ENCODE measurements at places on chromosomes 7 and 10. TPM values are rescaled to one million over a fixed set of nuclear protein-coding genes. Genes with fewer than 3 reads are reported as not detected.

DNA sequence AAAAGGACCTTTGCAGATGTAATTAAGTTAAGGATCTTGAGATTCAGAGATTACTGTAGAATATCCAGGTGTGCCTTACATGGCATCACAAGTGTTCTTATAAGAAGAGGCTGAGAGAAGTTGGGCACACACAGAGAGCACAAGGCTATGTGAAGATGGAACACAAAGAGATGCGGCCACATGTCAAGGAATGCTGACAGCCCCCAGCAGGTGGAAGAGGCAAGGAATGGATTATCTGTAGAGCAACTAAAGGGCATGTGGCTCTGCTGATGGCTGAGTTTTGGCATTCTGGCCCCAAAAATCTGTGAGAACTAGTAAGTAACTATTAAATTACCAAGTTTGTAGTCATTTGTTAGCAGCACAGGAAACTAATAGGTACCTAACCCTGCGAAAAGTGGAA is 640.7 kb upstream of the PCDH15 start:
- no peak for DNase-seq

DNA sequence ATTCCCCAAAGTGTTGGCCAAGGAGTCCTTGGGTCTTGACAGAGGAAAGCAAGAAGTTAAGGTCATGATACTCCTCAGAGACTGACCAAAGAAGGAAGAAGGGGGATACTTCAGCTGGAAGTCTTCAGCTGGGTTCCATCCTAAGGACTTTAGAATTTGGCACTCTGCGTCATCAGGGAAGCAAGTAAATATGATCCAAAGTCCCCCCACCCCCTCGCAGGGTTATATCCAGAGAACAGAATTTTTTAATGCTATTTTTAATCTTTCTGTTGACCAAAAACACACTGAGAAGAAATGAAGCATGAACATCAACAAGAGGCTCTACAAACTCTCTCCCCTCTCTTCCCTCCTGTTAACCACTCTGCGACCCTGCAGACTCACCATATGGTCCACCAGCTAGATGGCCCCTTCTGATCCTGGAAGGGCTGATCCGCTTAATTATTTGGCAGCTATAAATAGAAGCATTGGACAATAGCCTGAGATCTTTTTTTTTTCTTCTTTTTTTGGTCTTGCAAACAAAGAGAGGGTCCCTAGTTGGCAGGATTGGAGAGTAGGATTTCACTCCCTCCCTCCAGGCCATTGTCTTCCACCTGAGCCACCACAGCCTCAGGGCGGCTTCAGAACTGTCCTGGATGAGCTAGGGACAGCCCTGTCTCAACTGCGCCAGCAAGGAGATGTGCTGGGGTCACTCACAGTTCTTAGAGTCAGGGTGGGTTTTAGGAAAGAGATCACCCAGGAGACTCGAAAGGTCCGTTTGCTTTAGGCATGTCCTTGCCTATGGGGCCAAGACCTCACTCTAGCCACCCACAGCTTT is 196.0 kb downstream of the KCNMA1 start:
- no peak for DNase-seq

Gene ASB10
- total RNA-seq = not detected

DNA sequence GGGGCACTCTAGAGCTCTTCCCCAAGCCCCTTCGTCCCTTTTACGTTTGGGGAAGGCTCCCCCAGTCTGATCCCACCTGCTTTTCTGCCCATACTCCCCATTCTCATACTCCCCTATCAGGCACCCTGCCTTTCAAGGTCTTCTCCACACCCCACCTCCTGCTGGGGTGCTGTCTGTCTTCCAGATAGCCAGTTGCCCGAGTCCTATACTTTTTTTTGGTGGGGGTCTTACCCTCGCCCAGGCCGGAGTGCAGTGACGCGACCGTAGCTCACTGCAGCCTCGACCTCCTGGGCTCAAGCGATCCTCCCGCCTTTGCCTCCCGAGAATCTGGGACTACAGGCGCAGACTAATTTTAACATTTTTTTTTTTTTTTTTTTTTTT is 775 bp upstream of the ABHD11 start:
- no peak for DNase-seq

DNA sequence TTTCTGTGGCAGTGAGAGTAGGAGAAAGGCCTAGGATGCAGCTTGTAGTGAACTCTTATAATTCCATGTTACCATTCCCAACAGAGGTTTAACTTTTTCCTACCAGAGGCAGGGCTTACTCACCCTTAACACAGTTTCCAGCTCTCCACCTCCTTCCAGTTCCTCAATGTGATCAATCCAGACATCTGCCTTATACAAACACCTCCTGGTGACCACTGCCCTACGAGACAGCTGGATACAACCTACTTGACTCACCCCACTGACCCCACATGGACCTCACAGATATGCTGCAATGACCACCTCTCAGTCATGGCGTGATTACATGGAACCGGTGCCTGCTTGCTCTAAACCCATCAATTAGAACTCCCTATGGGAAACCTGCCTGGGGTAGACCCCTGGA is 326.5 kb downstream of the TNS3 start:
- no peak for DNase-seq

GRCh38 chr10:14873090-14873760 is 5.4 kb upstream of the SUV39H2 start:
- DNase-seq = no peak

DNA sequence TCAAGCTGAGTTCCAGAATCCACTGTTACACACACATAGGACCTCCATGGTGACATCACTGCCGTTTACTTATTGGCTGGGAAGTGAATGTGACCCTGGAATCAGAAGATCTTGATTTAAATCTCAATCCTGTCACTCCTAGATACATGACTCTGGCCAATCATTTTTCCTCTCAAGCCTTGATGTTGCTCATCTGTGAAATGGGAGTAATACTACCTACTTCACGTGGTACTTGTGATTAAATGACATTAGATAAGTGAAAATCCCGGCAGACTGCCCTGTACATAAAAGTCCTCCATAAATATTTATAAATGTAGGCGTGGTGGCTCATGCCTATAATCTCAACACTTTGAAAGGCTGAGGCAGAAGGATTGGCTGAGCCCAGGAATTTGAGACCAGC is 88.0 kb upstream of the SVIL start:
- no peak for DNase-seq

Gene ATP5F1C
- total RNA-seq = 438 TPM

GRCh38 chr7:151763420-151763984 is 113.4 kb downstream of the PRKAG2 start:
- DNase-seq = no peak
